ENCODE measurements at places on chromosomes 12 and 14.

DNA sequence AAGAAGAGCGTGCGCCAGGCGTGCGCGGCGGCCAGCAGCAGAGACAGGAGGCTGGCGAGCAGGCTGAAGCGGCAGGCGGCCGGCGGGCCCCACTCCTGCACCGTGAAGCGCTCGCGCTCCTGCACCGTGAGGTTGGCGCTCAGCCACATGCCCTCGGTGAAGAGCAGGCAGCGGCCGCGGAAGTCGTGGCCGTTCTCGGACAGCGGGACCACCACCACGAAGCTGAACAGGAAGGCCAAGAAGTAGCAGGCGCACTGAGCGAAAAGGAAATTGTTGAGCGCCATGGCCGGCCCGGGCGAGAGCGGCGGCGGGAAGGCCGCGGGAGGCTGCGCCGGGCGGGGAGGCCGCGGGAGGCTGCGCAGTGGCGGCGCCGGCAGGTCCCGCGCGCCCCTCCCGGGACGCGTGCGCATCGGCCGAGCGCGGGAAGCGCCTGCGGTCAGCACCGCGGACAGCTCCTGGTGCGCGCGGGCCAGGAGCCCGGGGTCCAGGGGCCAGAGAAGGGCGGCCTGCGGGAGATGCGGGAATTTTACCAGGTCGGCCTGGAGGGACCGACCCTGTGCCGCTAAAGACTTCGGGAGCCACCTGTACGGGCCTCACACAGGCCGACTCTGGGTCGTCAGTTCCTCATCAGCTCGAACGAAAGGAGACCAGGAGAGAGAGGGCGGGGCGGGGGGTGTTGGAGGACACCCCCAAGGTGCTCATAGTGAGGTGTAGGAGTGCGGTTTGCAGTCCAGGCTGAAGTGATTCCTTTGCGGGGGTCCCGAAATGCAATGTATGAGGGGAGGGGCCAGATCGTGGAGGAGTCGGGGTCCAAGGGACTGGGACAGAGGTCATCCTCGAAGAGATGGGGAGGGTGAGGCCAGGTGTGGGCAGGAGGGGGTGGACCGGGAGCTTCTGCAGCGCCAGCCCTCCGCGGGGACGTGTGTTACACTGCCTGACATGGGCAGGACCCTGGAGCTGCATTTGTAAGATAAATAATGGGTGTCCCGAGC, at the start of gene TMEM179:
TMEM179 (minus strand) TSS at position 315 of the 992 bp plus-strand sequence; CDS start at position 284, 31 bp downstream.
- peak; percentile 47 for DNase-seq

DNA sequence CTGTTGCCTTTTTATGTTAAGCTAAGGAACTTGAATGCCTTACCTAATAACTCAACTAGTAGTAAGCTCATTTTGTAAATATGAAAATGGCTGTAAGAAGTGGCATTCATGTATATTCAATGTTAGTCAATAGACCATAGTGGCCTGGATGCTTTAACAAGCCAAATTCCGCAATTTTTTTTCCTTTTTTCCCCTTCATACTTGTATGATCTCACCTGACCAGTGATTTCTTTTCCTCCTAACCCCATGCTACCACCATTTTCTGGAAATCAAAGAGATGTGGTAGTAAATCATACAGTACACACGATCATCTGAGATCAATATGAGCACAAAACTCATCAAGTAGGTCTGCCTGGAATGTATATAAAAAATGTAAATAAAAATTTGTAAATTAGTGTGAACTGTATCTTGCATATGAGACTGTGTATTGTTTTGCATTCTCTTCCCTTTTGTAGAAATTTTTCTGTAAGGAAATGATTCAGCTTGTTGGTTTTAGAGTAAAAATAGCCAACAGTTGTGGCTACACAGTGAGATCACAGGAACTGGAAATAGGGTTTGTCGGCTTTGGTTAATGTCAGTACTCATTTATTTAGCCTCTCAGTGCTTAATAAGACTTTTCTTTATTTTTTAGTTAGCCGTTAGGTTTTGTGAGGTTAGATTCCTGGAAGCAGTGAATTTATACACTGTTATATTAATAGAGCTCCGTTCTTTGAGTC, 62.5 kb downstream of the ETNK1 start:
- DNase-seq = no peak

GRCh38 chr14:81005540-81006228, 50.3 kb downstream of the TSHR start:
- peak; percentile 39 for DNase-seq

GRCh38 chr12:49264466-49264872, 413 bp upstream of the TUBA1C start:
- DNase-seq = peak; percentile 80
